ENCODE measurements at places on chromosomes 5 and 9.

GRCh38 chr9:135739271-135740220 lies 37.6 kb downstream of the KCNT1 start:
- no peak for DNase-seq

- DNase-seq = no peak
Observed at GRCh38 chr5:113343343-113343742, 91.4 kb downstream of the TSSK1B start.

GRCh38 chr5:140647042-140647419 lies 399 bp downstream of the NDUFA2 start:
- DNase-seq = no peak

GRCh38 chr9:137461663-137462395 lies 2.7 kb upstream of the NSMF start:
- no peak for DNase-seq

Data from ascending aorta (tissue), 2 donors.